ENCODE measurements at places on chromosomes 2 and 18. TPM values are rescaled to one million over a fixed set of nuclear protein-coding genes. Genes with fewer than 3 reads are reported as not detected.

TTC32 gene
- total RNA-seq: 3.9 TPM

DES gene
- 5.2 TPM for total RNA-seq

WNT10A gene
- 2.5 TPM for total RNA-seq

KIAA2012 gene
- total RNA-seq: not detected

CUL3 gene
- total RNA-seq: 78.2 TPM

EIF2AK2 gene
- 149 TPM for total RNA-seq

MPP4 gene
- total RNA-seq: 2.9 TPM

CTAGE1 gene
- total RNA-seq: 0.12 TPM

DAW1 gene
- total RNA-seq: 0.75 TPM

CD226 gene
- total RNA-seq: 0.07 TPM

NAT8 gene
- not detected for total RNA-seq

SPEG gene
- total RNA-seq: 76.1 TPM

CAVIN2 gene
- 2.8 TPM for total RNA-seq

CHN1 gene
- 23.9 TPM for total RNA-seq

CLIP4 gene
- 18.4 TPM for total RNA-seq

EHD3 gene
- total RNA-seq: 20.9 TPM

MYL1 gene
- 11.1 TPM for total RNA-seq

NT5C1B gene
- total RNA-seq: not detected

LIMS3 gene
- total RNA-seq: 3.2 TPM

TRPM8 gene
- total RNA-seq: 0.31 TPM

CACNB4 gene
- 2.9 TPM for total RNA-seq

C2orf74 gene
- 11.5 TPM for total RNA-seq

CD207 gene
- total RNA-seq: not detected

POTEJ gene
- not detected for total RNA-seq

AQP12A gene
- total RNA-seq: not detected

FHOD3 gene
- 6.1 TPM for total RNA-seq
